ENCODE measurements at places on chromosomes 2 and 18.

GRCh38 chr2:50484371-50484770, 547.6 kb downstream of the NRXN1 start:
- DNase-seq: no peak

DNA sequence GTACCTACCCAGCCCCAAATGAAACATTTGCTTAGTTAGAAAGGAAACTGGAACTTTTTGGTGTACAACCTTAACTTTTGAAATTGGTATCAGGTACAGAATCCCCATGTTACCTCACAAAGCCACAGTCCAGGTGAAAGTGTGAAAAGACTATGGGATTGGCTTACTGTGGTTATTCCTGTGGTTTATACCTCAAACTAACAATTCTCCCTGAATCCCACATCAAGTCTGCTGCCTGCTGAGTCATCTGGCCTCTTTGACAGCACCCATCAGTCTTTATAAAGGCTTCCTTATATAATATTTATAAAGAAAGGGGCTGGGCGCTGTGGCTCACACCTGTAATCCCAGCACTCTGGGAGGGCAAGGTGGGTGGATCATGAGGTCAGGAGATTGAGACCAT, 164.6 kb downstream of the TMEM247 start:
- no peak for DNase-seq

- DNase-seq: no peak
Observed at GRCh38 chr2:18546567-18546966, 13.9 kb downstream of the RDH14 start.

DNA sequence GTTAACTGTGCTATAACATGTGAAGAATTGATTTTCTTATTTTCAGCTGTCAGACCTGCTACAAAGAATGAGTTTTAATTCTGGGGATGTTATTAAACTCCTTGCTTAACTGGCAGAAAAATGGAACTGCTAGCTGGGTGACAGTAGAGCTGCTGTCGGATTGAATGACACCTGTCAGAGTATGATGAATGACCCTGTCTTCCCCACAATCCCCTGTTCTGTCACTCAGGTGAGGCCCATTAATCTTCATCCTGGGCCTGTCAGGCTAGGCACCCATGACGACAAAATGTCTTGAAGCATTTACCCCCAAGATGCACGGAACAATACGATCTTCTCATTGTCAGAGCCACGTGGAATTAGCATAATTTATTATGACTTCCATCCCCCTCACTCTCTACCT, 129.9 kb upstream of the ETAA1 start:
- DNase-seq: no peak

DNA sequence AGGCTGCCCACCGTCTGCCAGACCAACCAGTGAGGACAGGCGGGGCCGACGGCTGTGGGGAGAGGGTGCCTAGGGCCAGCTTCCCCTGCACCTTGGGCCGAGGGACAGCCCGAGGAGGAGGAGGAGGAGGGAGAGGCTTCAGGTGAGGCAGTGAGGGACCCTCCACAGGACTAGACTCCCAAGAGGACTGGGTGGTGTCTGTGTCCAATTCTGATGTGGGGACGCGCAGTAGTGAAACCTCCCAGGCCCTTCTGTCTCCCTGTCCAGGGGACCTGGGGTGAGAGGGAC, 19.8 kb upstream of the ASB1 start:
- DNase-seq: no peak

DNA sequence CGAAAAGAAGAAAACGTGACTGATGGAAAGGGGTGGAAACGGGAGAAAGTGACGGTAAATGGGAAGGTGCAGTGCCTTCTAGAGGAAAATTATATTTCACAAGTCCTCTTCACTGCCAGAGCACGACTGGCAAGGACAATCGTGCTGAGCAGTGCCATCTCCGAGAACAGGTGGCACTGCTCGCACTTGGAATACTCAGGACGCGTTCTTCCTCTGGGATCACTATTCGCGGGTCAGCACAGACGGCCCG, 364 bp downstream of the STAT1 start:
- DNase-seq: no peak

- DNase-seq: peak; percentile 16
Observed at GRCh38 chr18:56538746-56539145, 99.6 kb downstream of the TXNL1 start.

DNA sequence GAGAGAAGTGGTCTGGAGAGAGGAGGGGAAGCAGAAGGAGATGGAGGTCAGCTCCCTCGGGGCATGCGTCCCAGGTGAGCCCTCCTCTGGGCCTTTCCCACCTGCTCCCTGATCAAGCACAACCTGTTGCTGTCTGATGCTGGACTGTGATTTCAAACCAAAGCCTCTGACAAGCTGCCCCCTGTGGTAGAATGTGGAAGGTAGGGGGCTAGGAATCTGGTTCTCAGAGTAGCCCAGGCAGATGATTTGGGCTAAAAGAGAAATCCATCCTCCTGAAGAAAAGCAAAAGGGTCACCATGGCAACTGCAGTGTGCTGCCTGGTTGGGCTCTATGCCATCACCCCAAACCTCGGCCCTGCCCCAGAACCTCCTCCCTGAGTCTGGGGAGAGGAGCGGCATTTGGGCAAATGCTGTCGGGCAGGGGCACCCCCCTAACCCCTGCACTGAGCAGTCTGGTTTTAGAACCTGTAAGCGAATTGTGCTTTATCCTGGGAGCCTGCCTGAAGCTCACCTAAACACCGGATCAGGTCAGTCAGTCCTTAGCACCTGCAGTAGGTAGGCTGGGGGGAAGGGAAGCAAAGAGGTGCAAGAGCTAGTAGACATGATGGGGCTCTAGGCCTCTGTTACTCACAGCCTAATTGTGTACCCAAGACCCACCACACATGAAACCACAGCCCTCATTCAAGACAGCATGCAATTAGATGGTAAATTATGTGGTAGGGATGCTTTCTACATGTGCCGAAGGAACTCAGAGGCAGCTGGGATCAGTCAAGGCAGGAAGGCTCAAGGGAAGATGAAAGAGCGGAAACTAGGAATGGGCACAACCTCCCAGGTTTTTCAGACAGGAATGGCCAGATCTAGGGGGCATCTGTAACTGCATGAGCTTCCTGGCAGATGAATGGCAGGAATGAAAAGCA, 83.5 kb downstream of the DNMT3A start:
- no peak for DNase-seq

DNA sequence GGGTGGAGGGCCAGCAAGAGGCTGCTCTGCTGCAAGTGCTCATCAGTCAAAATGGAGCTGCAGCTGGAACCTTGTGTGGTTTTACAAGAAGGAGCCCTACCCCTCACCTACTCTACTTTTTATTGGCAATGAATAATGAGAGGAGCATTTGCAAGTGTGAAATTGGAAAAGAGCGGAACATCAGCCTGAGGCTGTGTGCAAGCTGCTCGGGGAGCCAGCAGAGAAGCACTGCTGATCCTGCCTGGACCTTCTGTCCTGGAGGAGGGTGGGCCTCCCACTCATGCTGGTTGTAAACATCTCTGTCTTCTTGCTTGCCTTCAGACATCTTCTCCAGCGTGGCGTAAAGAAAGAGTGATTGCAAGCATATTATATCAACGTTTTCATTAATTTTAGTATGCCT, 256.2 kb downstream of the DLGAP1 start:
- DNase-seq: no peak

GRCh38 chr2:31299547-31299946, 65.6 kb downstream of the EHD3 start:
- no peak for DNase-seq

DNA sequence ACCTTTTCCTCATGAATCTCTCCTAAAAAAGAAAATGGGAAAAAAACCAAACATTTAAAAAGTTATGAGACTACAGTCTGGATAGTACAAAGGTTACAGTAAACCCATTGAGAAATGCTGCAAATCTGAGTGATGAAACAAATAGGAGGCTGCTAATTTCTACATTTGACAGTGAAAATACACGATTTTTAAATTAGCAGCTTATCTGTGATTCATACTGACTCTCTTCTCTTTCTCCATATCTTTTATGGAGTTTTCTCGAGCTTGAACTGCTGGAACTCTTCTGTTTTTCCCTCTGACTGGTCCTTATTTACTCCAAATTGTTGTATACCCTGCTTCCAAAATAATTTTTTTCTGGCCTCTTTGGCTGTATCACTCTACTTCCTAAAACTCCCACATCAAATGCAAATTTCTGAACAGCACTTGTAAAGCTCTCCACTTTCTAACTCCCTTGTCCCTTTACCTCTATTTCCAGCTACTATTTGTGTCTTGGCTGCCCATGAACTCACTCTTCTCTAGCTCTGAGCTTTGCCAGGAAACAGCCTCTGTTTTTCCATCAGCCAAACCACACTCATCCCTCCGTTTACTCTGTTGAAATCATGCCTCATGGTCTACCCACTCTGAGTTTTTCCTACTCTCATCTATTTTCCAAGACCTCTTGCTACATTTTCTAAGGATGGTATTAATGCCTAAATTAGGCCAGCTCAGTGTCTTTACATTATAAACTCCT, 73.7 kb downstream of the RBMS1 start:
- DNase-seq: peak; percentile 38

DNA sequence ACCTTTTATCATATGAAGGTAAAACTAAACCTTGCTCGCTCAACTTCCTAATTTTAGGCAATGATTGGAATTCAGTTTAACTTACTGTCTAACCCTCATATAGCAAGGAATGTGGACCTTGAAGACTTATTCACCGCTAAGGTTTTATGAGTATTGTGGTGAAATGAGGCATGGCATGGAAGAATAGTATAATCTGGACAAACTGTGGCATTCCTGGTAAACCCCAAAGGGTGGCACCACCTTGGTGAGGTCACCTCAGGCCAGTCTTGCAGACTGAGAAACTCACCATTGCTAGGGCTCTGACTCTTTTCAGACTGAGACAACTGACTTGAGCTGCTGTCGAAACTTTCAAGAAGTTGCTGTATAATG, 51.1 kb upstream of the EHBP1 start:
- DNase-seq: peak; percentile 24

- no peak for DNase-seq
Observed at GRCh38 chr2:41949091-41949882, 98.5 kb upstream of the PKDCC start.

DNA sequence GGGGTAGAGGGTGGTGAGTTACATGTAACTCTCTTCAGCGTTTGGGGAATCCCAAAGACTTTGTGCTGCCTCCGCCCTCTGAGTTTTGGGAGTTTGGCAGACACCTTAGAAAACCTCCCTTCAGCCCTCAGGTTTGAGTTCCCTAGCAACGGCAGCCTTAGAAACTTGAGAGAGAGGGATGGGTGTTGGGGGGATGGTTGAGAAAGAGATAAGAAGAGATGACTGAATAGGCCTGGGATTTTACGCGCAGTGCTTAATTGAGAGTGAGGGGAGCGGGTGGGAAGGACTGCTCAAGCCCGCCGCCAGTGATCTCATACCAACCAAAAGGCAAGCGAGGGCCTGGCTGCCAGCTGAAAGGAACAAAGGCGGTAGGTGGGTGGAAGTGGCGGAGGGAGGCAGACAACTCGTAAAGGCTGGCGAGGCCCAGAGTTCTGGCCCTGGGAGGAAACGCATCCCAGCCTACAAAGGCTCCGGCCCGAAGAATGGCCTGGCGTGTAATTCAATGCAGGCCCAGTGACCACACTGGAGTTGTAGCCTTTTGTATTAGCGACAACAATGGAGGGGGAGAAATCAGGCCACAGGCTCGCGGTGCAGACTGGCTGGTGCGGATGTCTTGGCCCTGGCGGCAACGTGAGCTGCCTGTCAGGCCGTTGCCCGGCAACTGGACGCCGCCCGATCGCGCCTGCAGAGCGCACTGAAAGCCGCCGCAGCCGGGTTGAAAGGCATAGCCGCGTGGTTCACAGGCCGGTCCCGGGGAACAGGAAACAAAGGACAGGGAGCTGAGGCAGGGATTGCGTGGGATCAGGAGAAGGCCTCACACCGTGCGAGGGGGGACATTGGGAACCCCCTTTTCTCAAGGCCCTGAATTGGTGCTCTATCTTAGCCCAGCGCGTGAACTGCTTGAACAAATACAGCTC, 39.9 kb upstream of the DARS1 start:
- DNase-seq: peak; percentile 70

- no peak for DNase-seq
Observed at GRCh38 chr2:82527124-82527523, 1932.0 kb downstream of the SUCLG1 start.

Measured in adipocyte (in vitro differentiated cells).